Stimulated activated memory B cell treated with anti-CD40 and anti-IgM and Interleukin-4, amounts not matched to agents 10 μg/mL and 1 μg/mL and 100 μg/mL, for 72 hours (primary cell): ENCODE measurements at places on chromosomes 7 and 10.
A peak's percentile ranks its signal among the peaks of the same experiment; 100 is the strongest.

DNA sequence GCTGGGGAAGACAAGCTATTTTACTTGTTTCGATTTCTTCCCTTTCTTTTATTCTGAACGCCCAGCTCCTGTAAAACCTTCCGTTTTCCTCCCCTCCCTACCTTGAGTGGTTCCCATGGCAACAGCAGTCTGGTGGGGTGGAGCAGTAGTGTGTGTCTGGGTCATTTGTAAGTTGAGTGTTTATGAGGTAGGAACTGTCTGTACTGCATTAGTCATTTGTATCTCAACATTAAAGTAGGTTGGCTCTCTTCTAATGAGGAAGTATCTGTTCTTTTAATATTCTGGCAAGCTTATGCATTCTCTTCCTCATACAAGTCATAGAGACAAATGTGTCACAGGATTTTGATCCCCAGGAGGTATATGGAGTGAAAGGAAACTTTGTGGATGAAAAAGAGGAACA lies 85.3 kb upstream of the CCDC6 start:
- ATAC-seq, result peak; percentile 94

DNA sequence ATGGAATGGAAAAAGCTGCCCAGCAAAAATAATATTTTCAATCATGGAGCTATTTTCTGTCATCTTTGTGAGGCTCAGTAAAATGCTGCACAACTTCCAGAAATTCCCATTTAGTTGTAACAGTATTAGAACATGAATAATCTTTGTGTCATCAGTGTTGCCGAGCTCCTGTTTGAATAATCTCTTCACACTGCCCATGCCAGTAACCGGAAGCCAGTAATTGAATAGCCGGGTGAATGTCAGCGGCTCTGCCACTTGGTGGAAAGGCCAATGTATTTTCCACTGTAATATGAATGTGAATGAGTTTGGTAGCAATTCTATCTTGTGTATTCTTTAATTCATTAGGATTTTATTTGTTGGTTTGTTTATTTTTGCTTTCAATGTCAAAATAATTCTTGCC lies 172.5 kb upstream of the INSYN2A start:
- no peak for ATAC-seq

DNA sequence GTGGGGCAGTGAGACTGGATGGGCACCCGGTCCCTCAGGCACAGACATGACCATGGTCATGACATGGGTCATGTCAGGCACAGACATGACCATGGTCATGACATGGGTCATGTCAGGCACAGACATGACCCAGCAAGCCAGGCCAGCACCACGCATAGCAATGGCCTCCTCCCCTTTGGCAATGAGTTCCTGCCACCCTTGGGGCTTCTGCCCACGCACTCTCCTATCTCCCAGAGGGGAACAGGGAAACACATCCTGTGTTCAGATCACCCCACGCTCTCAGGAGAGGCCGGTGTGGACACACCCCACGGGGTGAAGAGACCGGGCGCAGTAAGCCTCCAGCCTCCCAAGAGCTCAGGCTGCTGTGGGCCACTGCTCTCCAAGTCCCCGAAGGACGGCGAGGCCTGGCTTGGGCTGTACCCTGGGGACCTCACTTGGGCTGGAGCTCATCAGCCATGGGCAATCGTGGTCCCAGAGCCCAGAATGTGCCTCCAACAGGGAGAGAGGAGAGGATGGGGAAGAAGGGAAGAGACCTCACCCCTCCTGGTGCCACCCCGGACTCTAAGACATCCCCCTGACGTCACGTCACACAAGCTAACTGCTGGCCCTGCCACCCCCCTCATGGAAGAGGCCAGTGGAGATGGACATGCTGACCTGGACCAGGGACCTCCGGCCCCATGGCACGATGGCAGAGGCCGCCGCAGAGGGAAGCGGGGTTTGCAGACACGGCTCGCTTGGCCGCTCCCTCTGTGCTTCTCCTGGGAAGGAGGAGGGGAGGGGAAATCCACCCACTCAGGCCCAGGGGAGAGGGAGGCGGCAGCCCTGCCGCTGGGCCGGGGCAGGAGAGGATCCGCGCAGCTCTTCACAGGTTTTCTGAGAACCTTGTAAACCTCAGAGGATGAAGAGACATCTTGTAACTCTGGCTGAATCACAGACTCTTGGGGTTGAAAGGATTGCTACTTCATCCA lies 269.6 kb downstream of the ELFN1 start:
- peak; percentile 44 for ATAC-seq

DNA sequence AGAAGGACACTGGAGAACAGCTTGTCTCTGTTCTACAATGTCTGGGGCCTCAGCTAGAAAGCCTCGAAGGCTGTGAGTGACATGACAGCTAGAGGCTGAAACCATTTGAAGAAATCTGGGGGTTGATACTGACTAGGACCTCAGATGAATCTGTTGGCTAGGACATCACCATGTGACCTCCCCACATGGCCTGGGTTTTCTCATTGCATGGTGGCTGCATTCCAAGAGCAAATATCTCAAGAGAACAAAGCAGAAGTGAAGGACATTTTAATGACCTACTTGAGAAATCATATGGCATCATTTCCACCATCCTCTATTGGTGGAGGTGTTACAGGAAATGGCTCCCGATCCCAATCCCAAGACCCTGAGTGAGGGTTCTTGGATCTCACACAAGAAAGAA lies 450.6 kb upstream of the AUTS2 start:
- no peak for ATAC-seq

DNA sequence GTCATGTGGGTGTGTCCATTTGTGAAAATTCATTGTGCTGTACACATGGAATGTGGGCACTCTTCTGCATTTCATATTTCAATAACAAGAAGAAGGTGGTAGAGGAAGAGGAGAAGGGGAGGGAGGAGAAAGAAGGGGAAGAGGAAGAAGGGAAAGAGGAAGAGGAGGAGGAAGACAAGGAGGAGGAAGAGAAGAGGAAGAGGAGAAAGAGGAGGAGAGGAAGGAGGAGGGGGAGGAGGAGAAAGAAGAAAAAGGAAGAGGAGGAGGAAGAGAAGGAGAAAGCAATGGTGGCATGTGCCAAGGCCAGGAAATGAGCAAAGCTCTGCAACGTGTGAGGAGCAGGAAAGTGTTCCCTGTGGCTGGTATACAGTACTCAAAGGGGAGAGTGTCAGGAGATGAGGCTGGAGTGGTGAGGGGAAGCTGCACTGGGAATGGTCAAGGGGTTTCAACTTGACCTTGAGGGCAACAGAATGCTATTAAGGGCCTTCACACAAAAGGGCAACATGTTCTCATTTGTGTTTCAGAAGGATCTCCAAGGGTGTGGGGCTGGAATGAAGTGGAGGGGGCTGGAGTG lies 40.5 kb downstream of the WNT2 start:
- no peak for ATAC-seq

GRCh38 chr7:45689011-45689796 lies 115.0 kb downstream of the ADCY1 start:
- no peak for ATAC-seq

DNA sequence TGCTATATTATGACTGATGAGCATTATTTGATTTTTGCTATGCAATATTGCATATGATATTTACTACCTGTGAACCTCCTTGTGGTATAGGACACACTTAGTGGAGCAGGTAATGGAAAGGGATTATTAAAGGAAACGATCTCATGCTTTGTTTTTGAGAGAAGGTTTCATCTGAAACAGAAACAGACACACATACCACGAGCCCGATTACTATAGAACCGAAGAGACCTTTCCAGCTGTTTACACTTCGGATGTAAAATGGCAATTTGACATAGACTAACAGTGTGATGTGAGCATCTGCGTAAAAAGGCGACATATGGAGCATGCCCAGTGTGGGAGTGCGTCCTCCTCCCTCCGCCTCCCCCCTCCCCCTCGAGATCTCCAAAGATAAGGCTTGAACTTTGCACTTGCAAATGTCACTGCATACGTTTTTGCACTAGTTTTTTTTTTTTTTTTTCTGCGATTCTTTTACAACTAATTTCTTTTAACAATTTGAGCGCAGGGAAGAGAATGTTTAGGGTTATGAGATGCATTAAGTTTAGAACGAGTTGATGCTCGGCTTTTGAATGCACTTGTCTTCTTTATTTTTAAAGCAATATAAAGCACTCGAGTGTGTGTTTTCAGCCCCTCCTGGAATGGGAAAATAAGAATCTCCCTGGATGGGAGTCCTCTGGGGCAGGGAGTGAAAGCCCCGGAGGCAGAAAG lies 251.0 kb downstream of the NSUN6 start:
- ATAC-seq, result peak; percentile 37
